ENCODE measurements at places on chromosomes 4 and X.

DNA sequence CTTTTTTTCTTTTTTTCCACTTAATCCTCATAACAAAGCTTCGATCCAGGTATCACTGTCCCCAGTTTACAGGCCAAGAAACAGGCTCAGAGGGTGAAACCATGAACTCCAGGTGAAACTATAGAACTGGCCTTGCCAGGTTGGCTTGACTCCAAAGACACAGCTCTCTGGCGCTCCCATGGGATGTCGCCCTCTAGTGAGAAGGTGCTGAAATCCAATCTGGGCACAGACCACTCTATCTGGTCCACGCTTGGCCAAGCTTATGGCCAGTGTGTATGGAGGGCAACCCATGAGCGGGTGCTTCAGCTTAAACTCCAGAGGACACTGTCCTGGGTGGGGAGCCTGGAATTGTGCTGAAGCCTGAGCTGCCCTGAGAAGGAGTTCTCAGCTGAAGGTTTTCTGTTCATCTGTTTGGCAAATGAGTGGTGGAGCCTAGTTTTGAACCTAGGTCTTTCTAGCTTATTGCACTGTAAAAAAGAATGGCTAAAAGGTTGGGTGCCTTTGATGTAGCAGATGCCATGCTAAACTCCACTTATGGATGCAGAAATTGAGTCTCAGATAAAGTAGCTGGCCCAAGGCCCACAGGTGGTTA lies 70.5 kb downstream of the SEL1L3 start:
- no peak for DNase-seq

GRCh38 chr4:103076747-103077347 lies at the start of gene SLC9B2:
Gene SLC9B2 (minus strand): TSS chr4:103076761. CDS start chr4:103067550, 9,211 bp downstream.
- DNase-seq = no peak

DNA sequence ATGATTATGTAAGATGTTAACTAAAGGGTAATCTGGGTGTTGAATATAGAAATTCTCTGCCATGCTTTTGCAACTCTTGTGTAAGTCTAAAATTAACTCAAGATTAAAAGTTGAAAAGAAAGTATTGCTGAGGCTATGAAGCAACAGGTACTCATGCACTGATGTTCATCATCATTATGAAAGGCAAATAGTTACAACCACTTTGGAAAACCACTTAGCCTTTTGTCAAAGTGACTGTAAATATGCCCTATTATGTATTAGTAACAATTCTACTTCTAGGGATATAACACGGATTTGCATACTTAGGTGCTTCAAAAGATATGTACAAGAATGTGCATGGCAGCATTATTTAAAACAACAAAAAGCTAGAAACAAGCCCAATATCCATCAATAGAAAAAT lies 227.8 kb upstream of the CXXC4 start:
- no peak for DNase-seq

DNA sequence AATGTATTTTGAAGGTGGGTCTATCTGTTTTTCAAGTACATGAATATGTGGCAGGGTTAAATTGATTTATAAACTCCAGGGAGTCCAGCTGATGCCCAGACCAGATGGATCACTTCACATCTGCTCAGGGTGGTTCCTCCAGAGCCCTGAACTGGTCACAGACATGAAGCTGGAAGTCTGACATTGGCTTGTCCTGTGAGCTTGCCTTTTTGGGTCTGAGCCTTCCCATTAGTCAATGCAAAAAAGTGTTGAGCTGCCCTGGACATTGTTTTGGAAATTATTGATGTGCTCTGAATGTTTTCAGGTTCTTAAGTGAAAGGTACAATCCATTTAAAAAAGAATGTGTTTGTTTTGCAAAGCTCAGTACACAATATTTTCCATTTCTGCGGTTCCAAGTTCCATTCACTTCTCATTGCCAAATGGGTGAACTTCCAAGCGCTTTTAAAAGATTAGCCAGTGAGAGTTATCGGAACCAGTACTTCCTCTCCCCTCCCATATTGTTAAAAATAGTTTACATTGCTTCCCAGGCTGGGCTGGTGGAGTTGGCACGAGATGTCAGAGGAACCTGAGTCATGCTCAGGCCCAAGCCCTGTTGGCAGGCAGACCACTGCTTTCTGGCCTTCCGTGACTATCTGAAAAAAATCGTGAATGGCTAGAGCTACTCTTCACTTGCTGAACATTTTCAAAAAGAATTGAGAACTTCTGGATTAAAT lies 52.1 kb downstream of the PDGFRA start:
- no peak for DNase-seq

DNA sequence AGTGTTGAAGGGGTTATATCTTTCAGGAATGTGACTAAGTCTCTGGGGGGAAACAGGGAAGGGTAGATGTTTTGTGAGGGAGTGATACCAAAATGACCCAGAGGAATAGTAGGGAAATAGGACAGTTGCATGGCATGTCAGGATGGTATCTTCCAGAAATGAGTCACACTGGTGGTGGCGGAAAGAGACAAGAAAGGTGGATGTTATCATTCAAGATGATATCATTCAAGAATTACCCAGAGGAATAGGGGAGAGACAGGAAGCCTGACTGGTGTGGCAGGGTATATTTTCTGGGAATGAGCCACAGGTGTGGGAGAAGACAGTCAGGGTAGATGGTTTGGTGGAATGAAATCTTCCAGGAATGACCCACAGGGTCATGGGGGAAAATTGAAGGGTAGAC lies 61.1 kb downstream of the MAOA start:
- DNase-seq = no peak

DNA sequence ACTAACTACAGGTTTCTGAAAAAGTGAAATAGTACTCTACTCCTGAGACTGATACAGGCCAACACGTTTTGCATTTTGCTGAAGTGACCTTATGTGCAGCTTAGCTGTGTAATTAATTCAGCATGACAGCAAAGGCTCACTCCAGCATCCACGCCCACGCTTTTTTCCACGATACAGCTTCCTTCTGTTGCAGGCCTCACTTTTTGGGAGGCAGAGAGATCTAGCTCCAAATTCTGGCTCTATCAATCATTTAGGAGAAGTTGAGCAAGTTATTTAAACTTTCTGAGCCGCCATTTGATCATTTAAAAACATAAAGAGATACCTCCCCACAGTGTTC lies 160.3 kb downstream of the AFAP1 start:
- DNase-seq = no peak

DNA sequence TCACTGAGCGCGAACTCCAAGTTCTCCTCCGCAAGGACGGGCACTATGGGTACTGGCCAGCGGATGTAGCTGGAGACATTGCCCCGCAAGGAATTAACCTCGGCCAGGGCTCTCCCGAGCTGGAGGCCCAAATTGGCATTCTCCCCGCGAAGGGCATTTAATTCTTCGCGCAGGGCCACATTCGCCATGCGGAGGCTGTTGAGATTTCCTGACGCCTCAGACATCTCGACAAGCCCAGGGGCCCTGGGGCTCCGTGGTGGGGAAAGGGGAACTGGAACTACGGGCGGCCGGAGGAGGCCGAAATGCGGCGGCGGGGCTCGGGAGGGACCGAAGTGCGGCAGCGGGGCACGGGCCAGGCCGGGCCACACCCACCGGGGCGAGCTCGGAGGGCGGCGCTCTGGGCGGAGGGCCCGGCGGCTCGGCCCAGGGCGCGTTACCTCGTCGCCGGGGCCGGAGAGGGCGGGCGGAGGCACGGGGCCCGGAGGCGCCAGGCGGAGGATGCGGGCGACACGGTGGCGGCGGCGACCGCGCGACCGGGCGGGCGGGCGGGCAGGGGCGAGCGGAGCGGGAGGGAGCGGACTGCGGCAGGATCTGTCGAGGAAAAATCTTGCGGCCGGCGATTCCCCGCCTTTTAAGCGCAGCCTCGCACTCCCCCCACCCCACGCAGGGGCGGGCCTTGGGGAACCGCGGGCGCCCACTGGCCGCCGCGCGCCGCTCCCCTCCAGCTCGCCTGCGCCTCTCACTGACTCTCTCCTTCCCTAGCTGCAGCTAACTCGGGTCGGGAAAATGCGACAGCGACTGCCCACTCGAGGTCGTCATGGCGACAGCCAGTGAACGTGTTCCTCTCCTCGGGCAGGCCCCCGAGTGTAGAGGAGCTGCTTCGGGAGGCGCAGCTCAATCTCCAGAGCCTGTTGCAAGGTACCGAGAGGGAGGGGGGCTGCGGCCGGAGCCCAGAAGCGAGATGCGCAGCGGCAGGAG lies at the start of gene RTL5:
Gene RTL5, minus strand, starts transcription at position 599 of the 978 bp plus-strand sequence.
- peak; percentile 77 for DNase-seq

GRCh38 chr4:16439768-16440167 lies 213.5 kb upstream of the TAPT1 start:
- no peak for DNase-seq

Data from D721Med (cell line).